Tongue (tissue), 3 donors: ENCODE measurements at places on chromosomes 5 and 9. TPM values are rescaled to one million over a fixed set of nuclear protein-coding genes. Genes with fewer than 3 reads are reported as not detected.

The ANKRD34B gene
- not detected for total RNA-seq

The ELOVL7 gene
- 4.7 TPM for total RNA-seq

The PLEKHG4B gene
- total RNA-seq, result 3.3 TPM

The ADGRV1 gene
- total RNA-seq, result 7.1 TPM

The C9orf40 gene
- total RNA-seq, result 6.6 TPM

The TLR4 gene
- 8.8 TPM for total RNA-seq

The SLC34A3 gene
- not detected for total RNA-seq

The IFNB1 gene
- not detected for total RNA-seq

The HNRNPH1 gene
- 726 TPM for total RNA-seq

The TAF1L gene
- total RNA-seq, result 0.21 TPM

The FAXDC2 gene
- total RNA-seq, result 18.9 TPM

The ZNF484 gene
- 22.6 TPM for total RNA-seq

The C5 gene
- 9.2 TPM for total RNA-seq

The SUB1 gene
- 252 TPM for total RNA-seq
